ENCODE measurements at places on chromosomes 11 and 22. TPM values are rescaled to one million over a fixed set of nuclear protein-coding genes. Genes with fewer than 3 reads are reported as not detected.

The IRAG1 gene
- total RNA-seq = 50.6 TPM

DNA sequence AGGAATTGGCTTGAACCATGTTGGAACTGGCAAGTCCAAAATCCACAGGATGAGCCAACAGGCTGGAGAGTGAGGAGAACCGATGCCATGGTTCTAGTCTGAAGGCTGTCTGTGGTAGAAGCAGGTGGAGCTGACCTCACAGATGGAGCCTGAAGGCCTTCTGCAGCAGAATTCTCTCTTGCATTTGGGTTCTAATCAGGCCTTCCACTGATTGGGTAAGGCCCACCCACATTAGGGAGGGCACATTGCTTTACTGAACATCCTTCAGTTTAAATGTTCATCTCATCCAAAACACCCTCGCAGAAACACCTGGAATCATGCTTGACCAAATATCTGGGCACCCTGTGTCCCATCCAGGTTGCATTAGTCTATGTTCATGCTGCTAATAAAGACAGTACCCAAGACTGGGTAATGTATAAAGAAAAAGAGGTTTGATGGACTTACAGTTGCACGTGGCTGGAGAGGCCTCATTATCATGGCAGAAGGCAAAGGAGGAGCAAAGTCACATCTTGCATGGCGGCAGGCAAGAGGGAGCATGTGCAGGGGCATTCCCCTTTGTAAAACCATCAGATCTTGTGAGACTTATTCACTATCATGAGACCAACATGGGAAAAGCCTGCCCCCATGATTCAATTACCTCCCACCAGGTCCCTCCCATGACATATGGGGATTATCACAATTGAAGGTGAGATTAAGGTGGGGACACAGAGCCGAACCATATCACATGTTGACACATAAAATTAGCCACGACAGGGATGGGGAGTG, 15.9 kb downstream of the SMIM38 start:
- peak; percentile 5 for DNase-seq

The CALCB gene
- total RNA-seq = not detected

DNA sequence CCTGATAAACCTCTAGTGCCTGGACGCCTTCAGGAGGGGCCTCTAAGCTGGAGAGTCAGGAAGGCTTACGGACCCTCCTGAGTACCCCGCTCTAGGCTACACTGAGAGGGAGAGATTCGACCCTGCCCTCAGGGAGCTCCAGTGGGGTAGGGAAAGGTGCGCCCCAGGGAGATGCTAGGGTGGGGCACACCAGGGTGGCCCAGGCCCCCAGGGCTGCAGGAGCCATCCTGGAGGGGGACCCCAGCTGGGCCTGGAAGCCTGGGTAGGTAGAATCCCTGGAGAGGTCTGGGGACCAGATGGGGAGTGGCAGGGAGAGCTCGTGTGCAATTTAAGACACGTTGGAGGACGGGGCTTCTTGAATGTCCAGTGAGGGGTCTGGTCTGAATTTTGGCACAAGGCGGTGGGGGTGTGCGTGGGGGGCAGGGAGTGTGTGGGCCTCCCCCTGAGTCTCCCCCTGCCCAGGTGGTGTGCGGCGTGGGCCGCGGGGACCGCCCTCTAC, 4.7 kb downstream of the CARNS1 start:
- DNase-seq = no peak

DNA sequence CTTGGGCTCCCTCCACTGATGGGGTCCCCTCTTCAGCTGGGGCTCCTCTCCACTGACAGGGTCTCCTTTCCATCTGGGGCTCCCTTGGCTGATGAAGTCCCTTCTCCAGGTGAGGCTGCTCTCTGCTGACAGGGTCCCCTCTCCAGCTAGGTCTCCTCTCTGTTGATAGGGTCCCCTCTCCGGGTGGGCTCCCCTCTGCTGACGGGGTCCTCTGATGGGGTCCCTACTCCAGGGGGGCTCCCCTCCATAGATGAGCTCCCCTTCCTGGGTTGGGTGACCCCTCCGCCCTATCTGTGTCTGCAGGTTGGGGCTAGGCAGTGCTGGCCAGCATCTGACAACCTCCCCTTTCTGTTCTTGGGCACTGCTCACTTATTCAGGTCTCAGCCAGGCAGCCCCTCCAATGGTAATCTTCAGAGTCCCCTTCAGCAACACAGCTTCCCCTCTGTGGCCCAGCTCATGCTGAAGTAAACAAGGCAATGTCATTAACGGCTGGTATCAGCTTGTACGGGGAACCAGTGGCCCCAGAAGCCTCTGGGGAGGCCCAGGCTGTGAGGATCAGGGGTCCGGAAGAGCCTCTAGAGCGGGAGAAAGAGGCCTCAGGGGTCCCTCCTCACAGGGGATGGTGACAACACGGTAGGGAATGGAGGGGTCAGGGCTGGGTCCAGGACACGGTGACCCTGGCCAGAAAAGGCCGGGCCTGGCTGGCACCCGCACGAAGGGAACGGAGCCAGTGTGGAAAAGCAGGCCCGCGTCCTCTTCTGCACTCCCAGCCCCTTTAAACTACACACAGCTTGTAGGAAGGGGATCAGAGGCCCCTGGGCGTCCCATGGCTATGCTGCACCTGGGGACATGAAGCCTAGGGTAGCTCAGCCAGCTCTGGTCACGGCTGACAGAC, 9.6 kb upstream of the CD81 start:
- DNase-seq = peak; percentile 57

DNA sequence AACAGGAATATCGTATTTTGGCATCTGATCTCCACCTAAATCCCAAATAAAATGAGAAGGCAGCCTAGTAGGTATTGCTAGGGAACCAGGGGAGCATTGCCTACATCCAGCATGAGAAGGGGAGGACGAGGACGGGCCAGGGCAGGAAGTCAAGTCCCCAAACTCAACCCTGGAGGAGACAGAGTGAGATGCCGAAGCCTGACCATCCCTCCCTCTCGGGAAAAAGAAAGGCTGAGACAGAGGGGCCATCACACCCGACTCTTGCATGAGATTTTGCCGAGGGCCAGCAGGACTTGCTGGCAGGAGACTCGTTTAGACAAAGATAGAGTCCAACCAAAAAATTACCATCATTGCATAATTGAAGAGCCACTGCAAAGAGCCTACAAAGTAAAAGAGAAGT, 50.2 kb upstream of the SPATA19 start:
- no peak for DNase-seq

DNA sequence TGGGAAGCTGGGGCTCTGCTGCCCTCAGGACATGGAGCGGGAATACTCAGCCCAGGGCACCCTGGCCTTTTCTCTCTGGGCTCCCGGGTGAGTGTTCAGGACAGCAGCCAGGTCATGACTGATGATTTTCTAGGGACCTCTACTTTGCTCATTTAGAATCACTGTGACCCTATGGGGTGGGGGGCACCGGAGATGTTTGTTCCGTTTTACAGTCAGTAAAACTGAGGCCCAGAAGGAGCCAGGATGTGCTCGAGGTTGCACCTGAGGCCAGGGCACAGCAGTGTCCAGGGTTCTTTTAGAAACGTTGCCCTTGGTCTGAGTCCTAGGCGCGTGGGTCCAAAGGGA, 48.1 kb downstream of the SMIM38 start:
- no peak for DNase-seq

DNA sequence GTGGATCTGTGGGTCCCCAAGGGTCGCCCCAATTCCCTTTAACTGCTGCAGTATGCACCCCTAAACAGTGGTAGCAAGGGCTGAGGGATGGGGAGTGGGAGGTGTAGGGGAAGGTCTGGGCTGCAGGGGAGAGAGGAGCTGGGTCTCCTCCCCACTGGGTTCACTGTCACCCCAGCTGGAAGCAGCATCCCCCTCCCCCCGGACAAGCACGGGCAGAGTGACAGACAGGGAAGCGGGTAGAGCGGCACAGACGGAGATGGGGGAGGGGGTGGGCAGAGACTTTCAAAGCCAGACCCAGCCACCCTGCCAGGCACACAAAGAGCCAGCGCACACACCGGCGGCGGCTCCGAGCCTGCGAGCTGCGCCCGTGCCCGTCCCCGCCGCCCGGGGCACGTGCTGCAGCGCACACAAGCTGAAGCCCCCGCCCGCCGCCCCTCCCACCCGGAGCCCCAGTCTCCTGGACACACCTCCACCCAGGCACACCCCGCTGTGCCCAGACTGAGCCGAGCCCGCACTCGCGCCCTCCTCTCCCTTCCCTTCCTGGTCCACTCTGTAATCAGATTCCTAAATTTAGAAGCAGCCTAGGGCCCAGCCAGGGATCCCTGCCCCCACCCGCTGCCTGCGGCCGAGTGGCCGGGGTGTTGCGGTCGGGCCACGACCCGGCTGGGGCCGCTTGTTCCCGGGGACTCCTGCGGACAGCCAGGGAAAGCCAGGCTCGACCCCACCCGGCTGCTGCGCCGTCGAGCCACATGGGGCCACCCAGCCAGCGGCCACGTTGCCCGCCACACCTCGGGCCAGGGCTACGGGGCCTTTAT, 935 bp upstream of the RCOR2 start:
- no peak for DNase-seq
